ENCODE measurements at places on chromosomes 1 and 21.

DNA sequence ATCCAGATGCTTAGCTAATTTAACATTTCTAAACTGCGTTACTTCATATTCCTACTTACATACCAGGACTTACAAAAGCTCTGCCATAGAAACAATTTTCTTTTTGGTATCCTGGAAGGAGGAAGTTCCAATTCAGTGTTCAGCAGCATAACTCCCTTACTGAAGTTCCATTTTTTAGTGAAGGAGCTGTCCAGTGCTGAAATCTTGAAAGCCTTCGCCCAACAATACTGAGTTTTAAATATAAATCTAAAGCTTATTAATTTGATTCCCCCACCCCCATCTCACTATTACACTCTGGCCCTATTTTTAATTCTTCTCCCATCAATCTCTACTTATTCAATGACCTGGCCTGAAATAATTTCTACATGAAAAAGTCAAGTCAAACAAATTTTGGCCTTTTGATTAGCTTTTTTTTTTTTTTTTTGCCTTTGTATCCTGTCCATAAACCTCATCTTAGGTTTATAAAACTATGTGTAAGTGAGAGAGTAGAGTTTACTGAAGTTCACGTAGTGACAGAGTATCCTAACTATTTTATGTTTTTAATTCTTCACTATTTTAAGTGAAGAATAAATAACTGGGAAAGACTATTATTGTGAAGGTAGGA lies 323.0 kb upstream of the PLD5 start:
- DNase-seq: no peak

DNA sequence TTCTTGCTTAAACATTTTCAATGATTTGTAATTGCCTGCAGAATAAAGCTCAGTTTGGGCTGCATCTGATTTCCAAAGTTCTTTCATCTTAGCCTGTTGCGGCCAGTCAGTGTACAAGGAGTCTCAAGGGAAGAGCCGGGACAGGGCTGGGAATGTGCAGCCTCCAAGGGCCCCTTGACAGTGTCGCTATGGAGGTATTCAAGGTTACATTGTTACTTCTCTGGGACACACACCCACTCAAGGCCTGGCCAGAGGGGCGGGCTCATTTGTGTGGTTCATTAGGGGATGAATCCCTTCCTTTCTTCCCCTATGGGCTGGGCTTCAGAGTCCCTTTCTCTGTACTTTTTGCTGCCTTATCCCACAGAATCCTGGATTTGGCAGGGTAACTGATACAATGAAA lies 107.6 kb upstream of the CSF3R start:
- no peak for DNase-seq

GRCh38 chr1:233010146-233010545 lies 59.7 kb downstream of the NTPCR start:
- no peak for DNase-seq

DNA sequence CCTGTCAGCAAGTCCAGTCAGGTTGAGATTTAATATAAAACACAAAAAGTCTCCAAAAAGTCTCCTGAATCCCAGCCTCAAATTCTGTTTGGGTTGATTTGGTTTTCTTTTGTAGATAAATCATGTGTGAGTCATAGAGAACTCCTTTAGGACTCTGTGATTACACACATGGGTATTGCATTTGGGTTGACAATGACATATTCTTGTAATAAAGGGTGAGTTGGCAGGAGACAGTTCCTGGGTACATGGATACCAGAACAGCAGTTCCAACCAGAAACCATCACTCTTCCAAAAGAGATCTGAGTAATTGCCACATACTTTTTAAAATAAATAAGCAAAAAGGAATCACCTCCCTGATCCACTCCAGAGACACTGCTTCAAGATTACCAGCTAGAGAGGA lies 8.9 kb downstream of the CR2 start:
- DNase-seq: no peak

DNA sequence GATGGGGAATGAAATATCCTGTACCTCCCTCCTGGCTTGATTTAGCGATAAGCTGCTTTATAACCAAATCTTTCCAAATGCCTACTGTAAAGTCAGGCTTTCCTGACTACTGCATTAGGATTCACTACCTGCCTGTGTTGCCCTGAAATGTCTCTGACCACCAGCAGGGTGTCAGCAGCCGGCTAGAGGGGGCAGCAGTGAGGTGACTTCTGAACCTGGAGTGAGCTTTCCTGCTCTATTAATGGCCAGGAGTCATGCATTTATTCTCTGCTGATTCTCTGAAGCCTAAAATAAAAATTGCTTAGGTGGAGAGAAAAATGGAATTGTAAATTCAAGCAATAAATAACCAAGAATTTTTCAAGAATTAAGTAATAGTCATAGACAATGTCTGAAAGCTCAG lies 2.5 kb downstream of the BACE2 start:
- no peak for DNase-seq

GRCh38 chr1:184838504-184838951 lies 83.9 kb upstream of the EDEM3 start:
- DNase-seq: peak; percentile 26

DNA sequence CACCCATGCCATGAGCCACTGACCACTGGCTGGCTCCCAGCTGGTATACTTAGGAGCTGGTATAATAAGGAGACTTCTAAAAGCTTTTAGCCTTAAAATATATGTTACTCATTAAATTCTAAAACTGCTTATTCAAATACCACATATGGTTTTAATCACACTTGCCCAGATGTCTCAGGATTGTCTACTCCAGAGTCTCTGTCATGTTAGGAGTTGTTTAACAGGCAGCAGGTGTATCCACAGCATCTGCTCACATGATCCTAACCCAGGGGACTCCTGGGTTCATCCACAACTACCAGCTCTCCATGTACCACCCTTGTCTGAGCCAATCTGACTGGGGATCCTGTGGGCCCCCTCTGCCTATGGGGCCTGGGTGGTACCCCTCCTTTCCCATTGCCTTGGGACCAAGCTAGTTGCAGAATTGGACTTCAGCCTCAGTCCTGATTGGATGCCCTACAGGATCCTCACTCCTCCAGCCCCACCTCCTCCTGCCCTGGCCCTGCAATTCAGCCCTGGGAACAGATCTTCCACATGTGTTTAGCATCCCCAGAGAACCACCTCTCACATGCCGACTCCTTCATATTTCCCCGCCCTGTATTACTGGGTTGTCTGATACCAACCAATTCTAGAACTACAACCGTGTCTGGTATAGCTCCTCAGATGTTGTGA lies 61.3 kb downstream of the BCAR3 start:
- DNase-seq: no peak

DNA sequence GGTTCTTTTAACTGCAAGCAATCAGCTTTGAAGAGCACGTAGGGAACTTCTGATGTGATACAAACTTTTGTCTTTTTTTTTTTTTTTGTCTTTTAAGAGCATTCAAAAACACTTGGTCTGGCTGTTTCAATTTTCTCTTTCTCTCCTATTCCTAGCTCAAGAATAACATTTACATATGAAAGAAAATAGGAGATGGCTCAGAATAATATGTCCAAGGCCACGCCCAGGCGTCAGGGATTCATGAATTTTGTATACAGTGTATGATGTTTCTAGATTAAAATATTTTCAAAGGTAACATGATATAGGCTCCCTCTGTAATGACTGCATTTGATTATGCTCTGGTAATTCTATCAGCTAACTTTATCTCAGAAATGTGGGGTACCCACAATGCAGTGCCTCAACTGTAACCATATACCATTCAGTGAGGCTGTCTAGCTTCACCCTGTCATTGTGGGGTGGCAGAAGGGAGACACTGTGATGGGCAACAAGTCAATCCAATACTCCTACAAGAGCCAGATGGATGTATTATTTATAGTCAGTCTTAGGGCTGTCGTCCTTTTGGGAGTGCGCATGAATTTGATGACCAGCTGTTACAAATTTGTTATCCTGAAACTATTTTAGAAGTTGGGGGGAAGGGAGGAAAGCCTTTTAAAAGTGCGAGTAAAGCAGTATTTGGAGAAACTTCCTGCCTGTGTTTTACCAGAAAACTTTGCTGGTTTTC lies 1.5 kb upstream of the AKNAD1 start:
- no peak for DNase-seq

DNA sequence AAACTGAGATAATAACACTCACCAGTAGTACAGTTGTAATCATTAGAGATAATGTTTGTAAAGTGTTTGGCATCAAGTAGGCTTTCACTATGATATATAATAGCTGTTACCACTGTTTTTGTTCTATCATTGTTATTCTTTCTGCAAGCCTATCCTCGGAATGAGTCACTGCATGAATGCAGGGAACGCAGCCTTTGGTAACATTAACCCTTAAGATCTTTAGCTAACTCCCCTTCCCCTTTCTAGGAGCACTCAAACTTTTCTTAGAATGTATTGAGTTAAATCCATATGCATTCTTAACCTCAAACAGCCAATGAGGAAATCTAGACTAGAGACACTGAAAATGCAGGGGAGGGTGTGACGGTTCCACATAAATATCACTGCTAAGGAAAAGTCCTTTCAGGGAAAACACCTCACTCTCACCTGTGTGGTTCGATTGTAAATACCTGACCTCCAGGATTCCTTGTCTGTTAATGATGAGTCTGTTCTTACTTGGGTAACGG lies 467.3 kb downstream of the SETD4 start:
- no peak for DNase-seq

- DNase-seq: no peak
Observed at GRCh38 chr1:230836793-230837192, 31.5 kb downstream of the C1orf198 start.

DNA sequence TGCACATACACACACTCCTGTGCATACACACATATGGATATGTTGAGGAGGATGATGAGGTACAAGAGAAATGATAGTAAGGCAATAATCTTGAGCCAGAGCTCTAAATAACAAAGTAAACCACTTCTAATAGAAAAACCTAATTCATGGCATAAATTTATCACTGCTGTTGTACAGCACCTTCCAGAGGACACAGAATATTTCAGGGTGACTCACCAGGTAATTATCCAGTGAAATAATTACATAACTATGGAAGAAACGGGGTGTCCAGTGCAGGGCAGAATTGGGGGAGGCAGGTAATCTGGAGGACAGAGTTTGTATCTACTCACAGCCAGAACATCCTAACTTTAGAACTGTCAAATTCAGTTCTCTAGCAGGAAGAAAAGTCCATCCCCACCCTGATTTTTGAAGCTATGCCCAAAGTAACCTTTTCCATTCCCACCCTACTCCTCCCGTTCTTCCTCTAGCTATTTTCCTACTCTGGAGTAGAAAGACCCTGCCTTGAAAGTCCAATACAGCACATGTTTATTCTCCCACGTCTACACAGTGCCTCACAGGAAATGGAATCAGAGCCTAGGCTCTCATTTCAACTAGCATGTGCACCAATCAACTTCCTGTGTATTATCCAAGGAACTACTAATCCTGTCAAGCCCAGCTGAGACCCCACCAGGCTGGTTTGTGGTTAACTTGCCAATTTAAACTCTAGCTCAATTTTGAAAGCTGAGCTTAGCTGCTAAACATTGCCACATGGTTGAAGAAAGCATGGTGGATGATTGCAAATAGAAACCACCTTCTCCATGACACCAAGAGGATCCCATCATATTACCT lies 96.6 kb downstream of the PTPN14 start:
- DNase-seq: no peak

- DNase-seq: no peak
Observed at GRCh38 chr21:45512626-45513002, 29.6 kb downstream of the SLC19A1 start.

DNA sequence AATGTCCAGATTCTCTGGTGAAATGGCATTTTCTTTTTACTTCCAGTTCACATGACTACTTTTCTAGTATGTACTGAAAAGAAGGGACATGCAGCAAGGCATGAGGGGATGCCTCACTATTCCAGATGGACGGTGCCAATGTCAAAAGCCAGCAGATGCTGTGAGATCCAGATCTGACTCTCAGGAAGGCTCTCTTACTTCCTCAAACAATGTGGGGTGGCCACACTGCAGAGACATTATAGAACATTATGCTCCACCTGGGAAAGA lies 17.7 kb downstream of the CRYZ start:
- DNase-seq: no peak
